ENCODE measurements at places on chromosomes 11 and 22.

DNA sequence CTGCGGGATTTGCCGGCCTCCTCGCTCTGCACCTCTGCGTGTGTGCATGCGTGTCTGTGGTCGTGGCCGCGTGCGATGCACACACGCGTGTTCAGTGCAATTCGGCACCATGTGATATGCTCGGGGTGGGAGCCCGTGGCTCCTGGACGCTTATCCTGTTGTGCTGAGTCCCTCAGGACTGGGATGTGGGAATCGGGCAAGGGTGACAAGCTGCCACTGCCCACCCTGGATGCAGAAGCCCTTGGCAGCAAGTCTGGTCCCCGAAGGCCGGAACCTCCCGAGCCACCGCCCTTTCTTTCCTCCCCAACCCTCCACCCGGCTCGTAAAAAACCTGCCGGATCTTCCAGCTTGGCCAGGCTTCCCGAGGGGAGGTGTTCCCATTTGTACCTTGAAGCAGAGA is 128.2 kb downstream of the PHF21B start:
- DNase-seq: no peak

- no peak for DNase-seq
These were observed 185.3 kb upstream of the LARGE1 start for GRCh38 chr22:34105461-34106062.

- DNase-seq: no peak
These were observed 46.9 kb downstream of the SMIM38 start for GRCh38 chr11:69202511-69203221.

DNA sequence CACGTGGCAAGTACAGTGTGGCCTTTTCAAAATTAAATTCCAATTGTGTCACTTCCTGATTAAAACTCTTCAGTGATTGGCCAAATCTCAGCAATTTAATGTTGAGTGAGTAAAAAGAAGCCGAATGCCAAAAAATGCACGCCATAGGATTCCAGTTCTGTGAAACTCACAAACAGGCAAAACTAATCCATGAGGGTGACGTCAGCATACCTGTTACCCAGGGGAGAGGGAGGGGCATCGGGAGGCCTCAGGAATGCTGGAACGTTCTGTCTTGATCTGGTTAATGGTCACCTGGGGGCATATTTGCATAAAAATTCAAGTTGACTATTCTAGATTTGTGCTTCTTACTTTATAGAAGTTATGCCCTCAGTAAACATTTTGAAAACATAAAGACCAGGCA is 39.9 kb upstream of the RAB1B start:
- no peak for DNase-seq

DNA sequence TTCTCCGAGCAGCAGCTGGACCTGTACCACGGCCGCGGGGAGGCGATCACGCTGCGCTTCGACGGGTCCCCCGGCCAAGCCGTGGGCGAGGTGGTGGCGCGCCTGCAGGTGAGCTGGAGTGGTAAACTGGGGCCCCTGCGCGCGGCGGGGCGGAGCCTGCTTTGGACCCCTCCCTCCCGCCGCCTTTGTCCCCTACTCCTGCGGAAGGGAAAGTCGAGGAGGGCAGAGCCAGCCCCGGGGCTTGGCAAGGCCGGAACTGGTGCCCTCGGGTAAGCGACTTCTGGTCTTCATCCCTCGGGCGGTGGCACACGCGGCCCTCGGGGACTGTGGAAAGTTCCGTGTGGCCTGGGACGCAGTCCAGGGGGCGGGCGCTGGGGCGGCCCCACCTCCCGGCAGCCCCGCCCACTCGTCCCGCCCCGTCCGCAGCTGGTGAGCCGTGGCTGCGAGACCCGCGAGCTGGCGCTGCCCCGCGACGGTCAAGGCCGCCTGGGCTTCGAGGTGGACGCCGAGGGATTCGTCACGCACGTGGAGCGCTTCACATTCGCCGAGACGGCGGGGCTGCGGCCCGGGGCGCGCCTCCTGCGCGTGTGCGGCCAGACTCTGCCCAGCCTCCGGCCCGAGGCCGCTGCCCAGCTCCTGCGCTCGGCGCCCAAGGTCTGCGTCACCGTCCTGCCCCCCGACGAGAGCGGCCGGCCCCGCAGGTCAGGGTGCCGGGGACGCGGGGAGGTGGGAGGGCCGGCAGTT is 9.2 kb downstream of the SIPA1 start:
- DNase-seq: no peak

DNA sequence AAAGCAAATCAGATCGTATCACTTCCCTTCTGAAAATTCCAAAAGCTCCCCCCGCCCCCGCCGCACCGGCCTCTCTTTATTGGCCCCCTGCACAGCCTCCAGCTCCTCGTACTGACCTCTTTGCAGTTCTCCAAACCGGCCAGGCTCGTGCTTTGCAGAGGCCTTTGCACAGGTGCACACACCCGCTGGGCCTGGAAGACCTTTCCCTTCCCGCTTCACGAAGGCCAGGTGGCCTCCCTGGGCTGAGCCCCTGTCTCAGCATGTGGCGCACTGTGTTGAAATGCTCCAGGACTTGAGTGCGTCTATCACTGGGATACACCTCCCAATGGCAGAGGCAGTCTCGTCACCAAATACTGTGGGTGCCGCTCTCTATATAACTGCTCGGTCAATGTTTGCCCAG is 13.2 kb upstream of the ADA2 start:
- DNase-seq: no peak

GRCh38 chr11:79110321-79110720 is 330.5 kb downstream of the TENM4 start:
- DNase-seq: no peak

DNA sequence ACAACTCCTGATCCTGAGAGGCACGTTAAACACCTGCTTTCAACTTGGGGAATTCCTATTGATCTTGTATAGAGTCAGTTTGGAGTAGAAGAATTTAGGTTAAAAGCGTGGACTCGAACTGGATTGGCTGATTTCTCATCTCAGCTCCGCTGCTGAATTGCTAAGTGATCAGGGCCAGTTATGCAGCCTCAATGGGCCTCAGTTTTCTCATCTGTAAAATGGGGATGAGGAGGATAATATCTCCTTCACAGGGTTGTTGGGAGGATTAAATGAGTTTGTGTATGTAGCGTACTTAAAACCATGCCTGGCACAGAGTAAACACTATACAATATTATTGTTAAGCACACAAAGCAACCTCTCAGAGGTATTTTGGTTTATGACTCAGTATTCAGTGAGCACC is 53.2 kb upstream of the HEPHL1 start:
- no peak for DNase-seq

GRCh38 chr11:96335388-96335787 is 7.6 kb downstream of the MAML2 start:
- DNase-seq: no peak

- no peak for DNase-seq
These were observed 14.3 kb upstream of the FGF19 start for GRCh38 chr11:69718147-69718546.

GRCh38 chr22:27885977-27886842 is 32.8 kb downstream of the PITPNB start:
- DNase-seq: peak; percentile 26

DNA sequence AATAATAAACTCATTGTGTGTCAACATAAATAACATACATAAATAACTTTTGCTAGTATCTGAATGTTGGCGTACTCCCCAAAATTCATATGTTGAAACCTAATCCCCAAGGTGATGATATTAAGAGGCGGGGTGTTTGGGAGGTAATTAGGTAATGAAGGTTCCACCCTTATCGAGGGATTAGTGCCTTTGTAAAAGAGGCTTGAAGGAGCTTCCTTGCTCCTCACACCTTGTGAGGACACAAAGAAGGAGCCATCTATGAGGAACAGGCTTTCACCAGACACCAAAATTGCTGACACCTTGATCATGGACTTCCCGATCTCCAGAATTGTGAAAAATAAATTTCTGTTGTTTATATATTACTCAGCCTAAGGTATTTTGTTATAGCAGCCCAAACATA is 33.9 kb upstream of the CXCR5 start:
- DNase-seq: no peak

DNA sequence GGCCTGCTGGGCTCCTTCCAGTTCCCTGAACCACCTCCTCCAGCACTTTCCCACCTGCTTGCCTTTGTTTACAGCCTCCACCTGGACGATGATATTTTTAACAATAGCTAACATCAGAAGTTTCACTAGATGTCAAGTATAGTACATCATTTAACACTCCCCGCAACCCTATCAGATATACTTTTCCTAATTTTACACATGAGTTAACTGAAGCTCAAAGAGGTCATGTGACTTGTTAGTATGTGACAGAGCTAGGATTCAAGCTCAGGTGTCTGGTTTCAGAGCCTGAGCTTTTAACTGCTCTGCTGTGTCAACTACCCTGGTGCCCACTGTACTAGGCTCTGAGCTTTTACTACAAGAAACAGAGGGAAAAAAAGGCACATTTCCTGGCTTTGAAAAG is 14.3 kb upstream of the HPX start:
- no peak for DNase-seq

DNA sequence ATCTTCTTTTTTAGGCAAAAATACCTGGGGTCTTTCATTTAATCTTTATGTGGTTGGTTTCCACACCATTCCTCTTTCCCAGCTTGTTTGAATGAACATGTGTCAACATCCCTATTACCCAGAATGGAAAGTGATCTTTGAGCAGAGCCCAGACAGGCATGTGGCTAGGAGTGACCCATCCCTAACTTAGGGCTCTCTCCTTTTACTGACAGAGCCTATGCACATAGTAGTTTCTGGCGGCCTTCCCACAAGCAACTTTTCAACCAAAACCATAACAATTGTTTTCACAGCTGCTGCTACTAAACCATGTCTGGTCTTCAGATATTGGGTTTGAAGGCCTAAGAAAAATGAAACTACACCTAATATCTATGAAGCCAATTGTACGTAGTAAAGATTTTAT is 107.5 kb downstream of the TENM4 start:
- no peak for DNase-seq

DNA sequence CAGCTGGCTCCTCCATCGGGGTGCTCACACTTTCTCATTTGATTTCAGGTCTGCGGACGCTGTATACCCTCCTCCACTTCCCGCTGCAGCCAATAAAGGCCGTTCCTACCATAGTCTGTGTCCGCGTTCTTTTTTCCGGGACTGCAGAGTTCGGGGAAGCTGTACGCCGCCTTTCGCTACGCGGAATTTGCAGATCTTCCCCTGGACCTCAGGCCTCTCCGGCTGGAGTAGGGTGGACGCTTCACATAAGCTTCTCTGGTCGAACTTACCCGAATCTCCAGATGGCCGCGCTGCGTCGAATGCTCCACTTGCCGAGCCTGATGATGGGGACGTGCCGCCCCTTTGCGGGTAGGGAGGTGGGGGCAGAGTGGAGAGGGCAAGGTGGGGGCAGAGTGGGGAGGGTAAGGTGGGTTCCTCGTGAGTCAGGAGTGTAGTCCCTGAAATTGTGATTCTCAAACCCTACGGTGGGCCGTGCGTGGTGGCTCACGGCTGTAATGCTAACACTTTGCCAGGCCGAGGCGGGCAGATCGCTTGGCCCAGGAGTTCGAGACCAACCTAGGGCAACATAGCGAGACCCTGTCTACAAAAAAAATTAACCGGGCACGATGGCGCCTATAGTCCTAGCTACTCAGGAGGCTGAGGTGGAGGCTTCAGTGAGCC is 617 bp downstream of the CSKMT start:
- no peak for DNase-seq

DNA sequence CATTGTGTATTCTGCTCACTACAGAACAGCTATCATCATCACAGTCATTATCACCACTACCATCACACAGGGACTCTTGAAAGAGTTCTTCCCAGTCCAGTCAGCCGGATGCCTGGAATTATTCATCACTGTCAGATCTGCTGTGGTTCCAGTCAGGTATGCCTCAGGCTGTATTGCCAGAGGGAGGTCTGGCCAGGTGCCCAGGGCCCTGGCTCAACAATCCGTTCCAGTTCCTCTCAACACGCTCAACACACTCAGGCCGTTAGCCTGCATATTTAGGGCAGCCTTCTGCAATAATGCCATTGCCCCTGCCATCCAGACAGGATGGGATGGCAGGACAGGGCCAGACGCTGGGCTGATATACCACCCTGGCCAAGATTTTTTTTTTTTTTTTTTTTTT is 28.6 kb upstream of the RASL10A start:
- DNase-seq: peak; percentile 70

- DNase-seq: no peak
These were observed 29.0 kb upstream of the FBLN1 start for GRCh38 chr22:45473626-45474237.

DNA sequence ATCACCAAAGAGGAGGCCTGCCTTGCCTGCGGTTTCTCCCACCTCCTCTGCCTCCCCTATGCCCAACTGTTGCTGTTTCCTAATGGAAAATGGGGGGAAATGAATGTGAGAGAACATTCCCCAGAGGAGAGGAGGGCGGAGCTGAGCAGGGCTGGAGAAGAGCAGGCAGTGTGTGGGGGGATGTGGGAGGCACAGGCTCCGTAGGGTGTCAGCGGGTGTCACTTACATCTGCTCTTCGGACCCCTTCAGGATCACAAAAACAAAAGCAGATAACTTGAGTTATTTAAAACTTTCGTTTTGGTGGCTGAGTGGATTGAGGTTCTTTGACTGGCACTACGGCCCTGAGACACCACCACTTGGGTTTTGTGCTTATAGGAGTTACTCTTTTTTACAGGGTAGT is 93.8 kb downstream of the CEP164 start:
- DNase-seq: no peak

GRCh38 chr22:30181459-30182349 is 64.9 kb downstream of the LIF start:
- DNase-seq: no peak

- no peak for DNase-seq
These were observed 58.6 kb upstream of the EIF3D start for GRCh38 chr22:36587289-36588154.

- DNase-seq: no peak
These were observed 66.4 kb downstream of the SGSM3 start for GRCh38 chr22:40436505-40437431.

DNA sequence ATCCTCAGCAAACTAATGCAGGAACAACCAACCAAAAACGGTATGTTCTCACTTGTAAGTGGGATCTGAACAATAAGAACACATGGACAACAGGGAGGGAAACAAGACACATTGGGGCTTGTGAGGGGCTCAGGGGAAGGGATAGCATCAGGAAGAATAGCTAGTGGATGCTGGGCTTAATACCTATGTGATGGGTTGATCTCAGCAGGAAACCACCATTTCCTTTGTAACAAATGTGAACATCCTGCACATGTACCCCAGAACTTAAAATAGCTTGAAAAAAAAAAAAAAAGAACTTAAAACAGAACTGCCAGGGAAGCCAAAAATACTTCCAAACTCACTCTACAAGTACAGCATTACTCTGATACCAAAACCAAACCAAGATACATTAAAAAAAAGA is 33.8 kb downstream of the CASP4 start:
- DNase-seq: no peak

DNA sequence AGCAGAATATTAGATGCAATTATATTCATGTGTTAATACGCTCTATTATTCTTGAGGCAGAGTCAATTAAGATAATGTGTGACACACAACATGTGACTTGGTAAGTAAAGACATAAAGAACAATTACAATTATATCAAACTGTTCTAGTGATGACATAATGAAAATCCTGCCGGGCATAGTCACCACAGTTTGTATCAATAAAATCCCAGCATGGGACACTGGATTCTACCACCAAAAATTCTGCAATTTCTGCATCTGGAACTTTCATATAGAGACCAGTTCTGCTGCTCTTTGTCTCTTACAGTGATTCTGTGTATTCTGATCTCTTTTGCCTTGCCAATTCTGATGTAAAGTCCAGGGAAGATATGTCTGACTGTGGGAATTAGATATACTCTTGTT is 495.6 kb upstream of the LRRC4C start:
- no peak for DNase-seq

All from epithelial cell of prostate (primary cell).